ENCODE measurements at places on chromosomes 16 and 17.

DNA sequence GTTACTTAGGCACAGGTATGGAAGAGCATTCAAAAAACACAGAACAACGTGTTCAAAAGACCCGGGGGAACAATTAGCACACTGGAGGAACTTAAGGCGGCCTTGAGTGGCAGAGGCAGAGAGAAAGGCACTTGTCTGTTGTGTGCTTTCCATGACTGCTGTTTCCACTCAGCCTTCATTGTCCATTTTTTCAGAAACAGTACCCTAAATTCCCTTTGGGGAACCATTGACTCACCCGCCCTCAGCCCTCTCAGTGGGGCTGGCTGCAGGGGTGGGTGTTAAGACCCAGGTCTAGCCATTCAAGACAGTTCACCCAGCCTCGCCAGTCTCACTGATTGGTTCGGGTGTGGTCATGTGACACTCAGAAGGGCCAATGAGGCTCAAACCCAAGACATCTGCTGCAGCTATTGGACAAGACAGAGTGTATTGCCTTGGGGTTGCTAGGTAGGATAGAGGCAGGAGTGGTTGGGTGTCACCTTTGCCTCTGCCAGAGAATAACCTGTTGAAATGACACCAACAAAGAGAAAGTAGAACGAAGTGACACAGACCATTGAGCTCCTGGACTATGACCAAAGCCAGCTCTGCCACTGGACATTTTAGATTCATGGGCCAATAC is 19.6 kb upstream of the CEP20 start:
- DNase-seq = peak; percentile 5

DNA sequence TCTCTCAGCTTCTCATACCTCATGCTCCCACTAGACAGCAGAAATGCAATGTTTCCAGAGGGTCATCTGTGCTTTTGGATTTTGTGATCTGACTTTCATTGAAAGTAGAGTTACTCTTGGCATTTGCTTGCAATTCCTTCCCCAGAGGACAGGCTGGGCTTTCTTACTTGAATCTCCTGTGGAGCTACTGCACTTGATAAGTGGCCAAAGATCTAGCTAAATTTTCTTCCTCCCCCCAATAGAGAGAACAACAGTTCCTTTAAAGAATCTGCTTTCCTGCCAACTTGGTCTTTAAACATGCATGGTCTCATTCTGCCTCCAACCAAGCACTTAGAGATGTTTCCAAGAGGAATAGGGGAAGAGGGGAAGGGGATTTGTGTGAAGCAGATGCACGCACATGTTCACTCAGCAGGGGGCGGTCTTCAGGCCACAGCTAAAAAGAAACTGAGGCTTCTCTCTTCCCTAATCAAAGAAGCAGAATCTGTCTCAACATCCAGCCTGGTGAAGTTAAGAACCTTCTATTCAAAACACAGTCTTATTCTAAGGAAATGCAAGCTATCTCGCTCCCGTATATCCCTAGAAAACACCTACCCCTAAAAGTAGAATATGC is 229.6 kb downstream of the ZFHX3 start:
- DNase-seq = no peak

- no peak for DNase-seq
Observed at GRCh38 chr17:27280527-27280926, 13.4 kb upstream of the WSB1 start.

DNA sequence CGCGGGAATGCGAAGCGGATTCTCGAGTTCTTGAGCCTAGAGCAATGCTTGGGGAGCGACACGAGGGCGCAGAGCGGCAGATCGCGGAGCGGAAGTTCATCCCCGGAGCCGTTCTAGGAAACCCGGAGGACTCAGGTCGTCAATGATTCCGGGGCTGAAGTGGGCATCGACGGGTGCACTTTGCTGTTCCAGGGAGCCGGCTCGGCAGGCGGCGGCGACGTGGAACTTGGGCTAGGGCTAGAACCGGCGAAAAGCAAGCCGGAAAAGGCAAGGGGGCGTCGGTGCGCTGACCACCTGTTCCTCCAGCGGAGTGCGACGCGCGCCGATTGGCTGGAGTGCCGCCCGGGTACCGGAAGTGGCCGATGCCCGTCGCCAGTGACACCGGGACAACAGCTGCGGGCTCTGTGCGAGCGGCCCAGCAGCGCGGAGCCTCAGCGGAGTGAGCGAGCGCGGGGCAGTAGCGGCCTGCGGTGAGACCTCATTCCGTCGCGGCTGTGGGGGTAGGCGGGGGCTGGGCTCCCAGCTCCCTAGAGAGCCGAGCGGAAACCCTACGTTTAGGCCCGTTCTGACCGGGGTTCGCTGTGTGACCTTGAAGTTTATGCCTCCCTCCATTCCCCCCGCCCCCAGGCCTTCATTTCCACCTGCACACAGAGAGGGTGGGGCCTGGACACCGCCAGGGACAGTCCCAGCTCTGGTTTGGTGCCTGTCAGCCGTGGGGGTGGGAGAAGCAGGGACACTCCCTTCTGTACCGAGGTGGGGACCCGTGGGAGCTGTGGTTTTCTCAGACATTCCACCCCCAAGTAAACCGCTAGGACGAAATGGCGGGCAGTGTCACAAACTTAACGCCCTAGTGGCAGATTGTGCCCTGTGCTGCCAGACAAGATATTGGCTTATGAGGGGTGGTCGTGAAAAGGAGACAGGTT is at the start of gene ZFP3:
TSS of gene ZFP3 (plus strand) at position 362 of the 923 bp plus-strand sequence. CDS start 13,038 bp downstream, outside the sequence.
- peak; percentile 61 for DNase-seq

DNA sequence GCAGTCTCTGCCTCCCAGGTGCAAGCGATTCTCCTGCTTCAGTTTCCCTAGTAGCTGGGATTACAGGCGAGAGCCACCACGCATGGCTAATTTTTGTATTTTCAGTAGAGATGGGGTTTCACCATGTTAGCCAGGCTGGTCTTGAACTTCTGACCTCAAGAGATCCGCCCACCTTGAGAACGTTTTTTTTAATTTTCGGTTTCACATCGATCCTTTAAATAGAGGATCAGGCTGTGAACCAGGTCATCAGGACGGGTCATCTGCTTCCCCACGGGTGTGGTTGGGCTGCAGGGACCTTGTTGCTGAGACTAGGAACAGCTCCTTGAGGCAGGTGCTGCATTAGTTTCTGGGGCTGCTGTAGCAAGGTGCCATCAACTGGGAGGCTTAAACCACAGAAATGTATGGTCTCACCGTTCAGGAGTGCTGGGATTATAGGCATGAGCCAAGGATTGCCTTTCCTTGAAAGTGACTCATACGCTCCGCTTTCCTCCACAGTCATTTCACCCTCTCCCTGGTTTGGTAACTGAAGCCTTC is 7.9 kb upstream of the NAGPA start:
- no peak for DNase-seq

GRCh38 chr17:35732806-35733136 is 1.3 kb downstream of the RASL10B start:
- no peak for DNase-seq

GRCh38 chr16:21023509-21024202 is 123.1 kb downstream of the LYRM1 start:
- no peak for DNase-seq
